ENCODE measurements at places on chromosomes 12 and 14.

DNA sequence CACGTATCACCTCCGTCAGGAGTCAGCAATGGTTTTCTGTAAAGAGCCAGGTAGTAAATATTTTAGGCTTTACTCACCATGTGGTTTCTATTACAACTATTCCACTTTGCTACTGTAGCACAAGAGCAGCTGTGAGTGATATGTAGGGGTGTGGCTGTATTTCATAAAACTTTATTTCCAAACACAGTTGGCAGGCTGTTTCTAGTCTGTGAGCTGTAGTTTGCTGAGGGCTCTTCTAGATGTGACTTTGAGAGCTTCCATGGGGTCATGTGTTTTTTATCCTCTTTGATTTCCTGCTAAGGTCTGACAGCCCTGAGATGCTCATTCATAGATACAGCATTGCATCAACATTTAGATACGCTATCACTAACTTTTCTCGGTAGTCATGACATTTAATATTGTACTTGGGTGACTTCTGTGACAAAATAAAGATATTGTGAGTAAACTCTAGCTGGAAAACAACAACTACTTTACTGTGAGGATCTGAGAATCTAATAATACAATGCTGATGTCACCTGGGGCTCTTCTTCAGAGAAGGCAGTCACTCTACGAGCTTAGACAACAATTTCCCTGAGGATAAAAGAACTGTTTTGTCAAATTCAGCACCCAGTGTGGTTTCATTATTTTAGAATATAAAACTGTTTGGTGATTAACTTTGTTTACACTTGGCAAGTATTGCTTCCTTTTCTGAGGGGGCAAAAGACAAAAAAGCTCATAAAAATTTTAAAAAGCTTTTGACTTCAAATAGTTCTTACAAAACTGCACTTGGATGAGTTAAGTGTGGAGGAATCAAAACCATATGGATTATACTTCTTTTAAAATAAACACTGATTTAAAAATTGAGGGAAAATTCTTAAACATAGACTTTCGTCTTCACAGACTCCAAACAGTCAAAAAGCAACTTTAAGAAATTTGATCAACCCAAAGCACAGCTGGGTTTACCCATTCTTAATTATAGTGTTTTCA lies 231.2 kb upstream of the DCN start:
- DNase-seq: no peak

DNA sequence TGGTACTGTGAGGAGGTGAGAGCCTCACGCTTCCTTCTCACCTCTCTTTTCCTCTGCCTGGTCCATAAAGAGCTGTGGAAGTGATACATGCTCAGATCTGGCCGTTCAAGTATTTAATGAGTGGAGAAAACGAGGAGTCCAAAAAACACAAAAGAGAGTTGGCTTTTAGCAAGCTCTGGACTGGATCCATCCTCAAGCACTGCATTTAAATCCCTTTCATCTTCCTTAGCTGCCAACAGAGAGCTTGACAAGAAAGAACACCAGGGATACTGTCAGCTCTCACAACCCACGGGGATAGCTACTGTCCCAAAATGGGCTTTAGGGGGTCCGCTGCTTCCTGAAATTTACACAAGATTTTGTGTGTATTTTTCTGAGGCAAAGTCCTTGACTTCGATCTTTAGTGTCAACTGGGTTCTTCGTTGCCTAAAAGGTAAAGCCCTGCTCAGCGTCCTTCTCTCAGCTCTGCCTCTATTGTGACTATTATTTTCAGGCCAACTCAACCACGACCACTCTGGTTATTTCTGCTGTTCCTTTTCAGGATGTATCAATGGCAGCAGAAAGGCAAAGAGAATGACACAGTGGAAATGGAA lies 120.9 kb downstream of the TMTC1 start:
- no peak for DNase-seq

- DNase-seq: no peak
Measured at GRCh38 chr12:120554678-120555077, 20.5 kb downstream of the RNF10 start.

DNA sequence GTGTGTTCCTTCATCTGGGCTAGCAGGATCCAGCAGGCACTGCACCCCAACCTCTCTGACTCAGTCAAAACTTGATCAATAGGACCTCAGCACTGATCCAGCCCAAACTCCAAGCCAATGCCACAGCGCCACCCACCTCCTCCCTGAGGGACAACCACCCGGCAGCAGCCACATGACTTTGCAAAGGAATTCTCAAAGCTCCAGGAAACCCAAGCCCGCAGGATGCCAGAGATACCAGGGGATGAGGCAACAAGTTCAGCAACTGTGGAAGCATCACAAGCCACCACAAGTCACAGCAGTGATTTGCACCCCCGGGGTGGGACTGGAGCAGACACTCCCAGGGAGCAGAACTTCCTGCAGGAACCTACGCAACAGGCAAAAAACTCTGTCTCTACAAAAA lies 37.3 kb downstream of the ACTN1 start:
- DNase-seq: no peak

DNA sequence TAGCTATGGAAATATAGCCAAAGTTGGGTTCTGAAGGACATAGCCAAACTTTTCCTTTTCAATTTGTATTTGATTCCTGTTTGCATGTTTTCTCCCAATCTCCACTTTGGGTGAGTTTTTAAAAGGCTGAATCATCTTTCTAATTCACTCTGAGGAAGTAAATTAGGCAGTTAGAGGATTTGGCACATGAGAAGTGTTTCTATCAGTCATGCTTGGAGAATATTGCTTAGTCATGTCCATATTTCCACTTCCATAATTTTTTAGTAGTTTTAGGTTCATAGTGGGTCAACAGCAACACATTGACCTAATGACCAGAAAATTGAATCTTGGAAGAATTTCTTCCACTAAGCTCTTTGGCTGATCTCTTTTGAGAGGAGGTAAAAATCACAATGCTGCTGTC lies 21.8 kb downstream of the IRAK3 start:
- DNase-seq: no peak

DNA sequence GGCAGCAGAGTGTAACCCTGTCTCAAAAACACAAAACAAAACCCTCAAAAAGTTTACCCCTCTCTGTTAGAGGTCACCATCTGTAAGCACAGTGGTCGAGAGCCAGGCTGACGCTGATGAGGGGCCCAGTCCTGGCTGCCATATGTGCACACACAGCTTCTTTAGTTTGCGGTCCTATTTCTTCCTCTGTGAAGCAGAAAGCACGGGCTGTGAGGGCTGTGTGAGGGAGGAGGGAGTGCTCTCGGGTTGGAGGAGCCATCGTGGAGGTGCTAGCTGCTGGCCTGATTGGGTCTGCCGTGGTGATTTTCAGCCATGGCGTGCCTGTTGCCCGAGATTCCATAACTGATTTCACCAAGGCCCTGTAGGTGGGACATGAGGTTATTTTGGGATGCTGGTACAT lies 3.5 kb downstream of the ULK1 start:
- DNase-seq: no peak

- no peak for DNase-seq
Measured at GRCh38 chr12:113105606-113106271, 29.8 kb downstream of the RASAL1 start.

DNA sequence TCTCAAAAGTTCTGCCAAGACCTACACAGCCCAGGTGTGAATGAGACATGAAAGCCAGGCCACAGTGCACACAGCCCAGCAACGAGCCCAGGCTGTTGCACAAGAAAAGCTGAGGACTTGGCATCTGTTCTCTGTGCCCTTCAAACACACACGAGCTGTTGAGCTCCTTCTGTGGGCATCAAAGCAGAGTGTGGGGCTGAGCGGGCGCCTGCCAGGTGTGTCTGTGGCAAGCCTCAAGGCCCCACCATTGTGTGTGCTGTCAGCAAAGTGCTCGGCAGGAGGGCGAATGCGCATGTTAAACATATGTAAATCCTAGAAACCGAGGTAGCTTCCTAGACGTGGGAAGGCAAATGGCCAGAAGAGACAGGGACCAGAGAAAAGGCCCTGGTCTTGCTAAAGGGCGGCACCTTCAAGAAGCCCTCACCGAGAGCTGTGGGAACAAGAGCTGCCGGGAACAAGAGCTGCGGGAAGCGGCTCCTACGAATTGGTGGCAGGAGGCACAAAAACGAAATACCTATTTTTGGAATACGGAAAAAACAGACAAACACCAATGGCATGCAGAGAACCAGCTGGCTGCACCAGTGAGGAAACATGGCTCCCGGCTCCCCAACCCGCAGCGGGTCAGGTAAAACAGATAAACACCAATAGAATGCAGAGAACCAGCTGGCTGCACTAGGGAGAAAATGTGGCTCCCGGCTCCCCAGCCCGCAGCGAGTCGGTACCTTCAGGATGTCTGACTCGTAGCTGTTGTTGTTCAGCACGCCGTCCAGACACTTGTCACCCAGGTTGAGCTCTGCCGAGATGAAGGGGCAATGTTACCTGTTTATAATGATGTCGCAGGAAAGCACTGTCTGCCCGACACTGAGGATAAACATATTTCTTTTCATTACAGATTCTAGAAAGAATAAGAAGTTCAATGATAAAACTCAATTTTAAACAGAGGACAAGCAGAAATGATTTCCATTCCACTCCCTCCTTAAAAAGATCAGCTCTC lies 19.0 kb upstream of the GOLGA3 start:
- DNase-seq: no peak

GRCh38 chr12:58596381-58596780 lies 323.9 kb downstream of the LRIG3 start:
- DNase-seq: no peak

DNA sequence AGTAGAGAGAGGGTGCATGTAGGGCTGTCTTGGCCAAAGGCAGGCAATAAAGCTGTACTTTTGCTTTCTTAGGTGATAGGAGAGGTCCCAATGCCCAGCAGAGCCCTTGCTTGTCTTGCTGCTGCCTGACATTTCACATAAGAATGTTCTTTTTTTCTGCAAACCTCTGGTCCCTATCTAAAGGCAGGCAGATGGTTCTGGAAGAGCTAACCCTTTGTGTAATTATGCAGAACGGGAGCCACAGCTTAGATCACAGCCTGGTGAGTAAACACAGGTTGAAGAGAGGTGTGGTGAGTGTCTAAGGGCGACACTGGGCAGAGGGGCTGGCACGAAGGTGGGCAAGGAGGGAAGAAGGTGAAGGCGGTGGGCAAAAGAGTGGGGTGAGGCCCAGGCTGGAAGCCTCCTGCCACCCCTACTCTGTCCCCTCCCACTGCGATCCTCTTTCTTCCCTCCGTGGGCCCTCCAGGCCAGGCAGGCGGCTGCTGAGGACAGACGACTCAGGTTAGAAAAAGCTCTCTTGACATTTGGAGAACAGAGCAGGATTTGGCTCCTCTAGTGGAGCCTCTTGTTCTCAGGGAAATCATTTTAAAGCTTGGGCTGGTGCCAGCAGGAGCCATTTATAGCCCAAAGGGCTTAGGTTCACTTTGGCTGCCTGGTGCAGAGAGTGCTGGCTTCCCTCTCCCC lies 42.8 kb downstream of the PRMT8 start:
- DNase-seq: no peak

DNA sequence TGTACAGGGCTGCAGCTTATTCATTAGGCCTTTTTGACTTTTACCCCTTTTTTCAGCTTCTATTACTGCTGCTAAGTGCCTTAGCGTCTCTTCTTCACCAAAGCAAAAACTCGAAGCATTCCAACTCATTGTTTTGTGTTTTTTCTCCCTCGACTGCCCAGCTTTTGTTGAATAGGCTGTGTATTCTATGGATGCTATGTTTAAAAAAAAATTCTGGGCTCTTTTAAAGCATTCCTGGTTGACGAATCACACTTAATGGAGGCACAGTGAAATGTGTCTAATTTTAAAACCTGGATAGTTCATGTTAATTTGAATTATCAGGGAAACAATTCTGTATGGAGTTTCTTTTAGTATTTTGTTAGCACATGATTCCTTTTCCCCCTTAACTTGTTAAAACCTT lies 29.7 kb downstream of the KTN1 start:
- DNase-seq: no peak

- DNase-seq: no peak
Measured at GRCh38 chr12:94282675-94283074, 134.3 kb downstream of the PLXNC1 start.

DNA sequence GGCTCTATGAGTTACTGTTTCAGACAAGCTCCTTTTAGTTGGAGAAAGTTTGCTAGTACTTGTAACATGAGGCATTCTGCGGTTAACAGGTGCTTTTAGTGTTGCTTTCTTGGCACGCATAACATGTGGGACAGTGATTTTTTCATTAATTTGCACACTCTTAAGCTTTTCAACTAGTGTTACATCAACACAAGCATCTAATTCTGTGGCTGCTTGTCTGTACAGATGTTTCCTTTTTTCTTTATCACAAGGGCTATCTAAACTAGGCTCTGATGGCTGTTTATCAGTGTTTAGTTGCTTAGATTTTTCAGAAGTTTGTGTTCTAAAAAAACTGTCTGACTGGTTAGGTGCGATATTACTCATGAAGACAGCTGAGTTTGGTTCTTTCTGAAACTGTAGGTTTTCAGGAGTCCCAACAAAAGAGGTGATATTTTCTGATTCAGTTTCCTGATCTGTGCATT lies 120.1 kb downstream of the RALGAPA1 start:
- no peak for DNase-seq

- DNase-seq: no peak
Measured at GRCh38 chr12:107311682-107312081, 218.3 kb upstream of the CRY1 start.

DNA sequence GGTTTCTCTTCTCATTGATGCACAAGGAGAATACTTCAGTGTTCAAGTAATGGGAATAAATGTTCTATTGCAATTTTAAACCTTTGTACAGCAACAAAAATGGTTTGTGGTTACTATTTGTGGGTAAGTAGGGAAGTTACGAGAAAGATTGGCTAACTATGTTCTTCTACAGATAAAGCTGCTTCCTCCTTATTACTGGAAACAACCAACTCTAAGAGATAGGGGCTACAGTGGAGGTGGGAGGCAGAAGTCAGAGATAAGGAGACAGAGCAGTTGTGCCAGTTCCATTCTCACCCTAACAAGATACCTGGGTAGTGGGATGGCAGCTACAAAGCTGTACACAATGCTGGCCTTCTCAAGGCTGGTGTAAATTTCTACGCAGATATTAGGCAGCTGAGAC lies 16.2 kb downstream of the NOXRED1 start:
- no peak for DNase-seq

DNA sequence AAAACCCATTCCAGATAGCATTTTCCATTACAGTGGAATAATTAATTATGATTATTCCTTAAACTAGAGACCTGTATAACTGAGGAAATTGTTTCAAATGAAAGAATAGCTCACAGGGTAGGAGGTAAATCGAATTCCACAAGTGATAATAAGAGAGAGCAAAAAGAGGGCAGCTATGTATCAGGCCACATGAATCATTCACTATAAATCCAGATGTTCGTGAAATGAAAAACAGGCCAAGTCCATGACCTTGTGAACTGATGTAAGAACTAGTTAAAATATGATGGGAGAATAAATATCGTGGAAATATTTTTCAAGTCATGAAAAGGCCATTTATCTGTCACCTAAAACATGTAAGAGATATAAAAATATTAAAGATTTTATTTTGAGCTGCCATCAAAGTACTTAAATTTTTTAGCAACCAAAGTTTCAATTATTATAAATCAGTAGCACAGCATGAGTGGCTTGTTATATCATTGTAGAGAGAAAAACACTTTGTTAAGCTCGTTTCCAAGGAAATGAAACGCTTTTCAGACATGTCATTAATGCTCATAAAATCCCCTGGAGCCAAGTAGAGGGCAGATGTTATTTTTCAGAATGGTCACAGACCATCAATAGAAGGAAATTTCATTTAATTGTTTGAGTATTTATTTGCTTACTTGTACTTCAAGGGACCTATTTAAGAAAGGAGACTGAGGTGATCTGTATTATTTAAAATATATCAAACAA lies 120.6 kb upstream of the CDKN3 start:
- no peak for DNase-seq

- DNase-seq: no peak
Measured at GRCh38 chr12:26800347-26800746, 32.6 kb downstream of the ITPR2 start.

GRCh38 chr14:101030586-101030985 lies 127.1 kb upstream of the RTL1 start:
- no peak for DNase-seq

Data from stimulated activated CD4-positive, alpha-beta T cell treated with anti-CD3 and anti-CD28 coated beads, Interleukin-1b, Interleukin-23, amount 100 ng/mL, for 1 hour (primary cell).